Fibroblast of gingiva (primary cell): ENCODE measurements at places on chromosomes 1 and 21.
A peak's percentile ranks its signal among the peaks of the same experiment; 100 is the strongest.

DNA sequence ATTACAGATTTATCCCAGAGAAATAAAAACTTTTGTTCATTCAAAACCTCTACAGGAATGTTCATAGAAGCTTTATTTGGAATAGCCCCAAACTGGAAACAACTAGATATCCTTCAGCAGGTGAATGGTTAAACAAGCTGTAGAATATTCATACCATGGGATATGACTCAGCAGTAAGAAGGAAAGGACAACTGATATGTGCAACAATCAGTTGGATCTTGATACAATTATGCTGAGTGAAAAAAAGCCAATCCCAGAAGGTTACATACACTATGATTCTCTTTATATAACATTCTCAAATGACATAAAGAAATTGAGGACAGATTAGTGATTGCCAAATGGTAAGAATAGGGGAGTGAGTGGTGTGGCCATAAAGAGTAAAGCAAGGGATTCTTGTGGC is 376.7 kb downstream of the S1PR1 start:
- DNase-seq: no peak

DNA sequence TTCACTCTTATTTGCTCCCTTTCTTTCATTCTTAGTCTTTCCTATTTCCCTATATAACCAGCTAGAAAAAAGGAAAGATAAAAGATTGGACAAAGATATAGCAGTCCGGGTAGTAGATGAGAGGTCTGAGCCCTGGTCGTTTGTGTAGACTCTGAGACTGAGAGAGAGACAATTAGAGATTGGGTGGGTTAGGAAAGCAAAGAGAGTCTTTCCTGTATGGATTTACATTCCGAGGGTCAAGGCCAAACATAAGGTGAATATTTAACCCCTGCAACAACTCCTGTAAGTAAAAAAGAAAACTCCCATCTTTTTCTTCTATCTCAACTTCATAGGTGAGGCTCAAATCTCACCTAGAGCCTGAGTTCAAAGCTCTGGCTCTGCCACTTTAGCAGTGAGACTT is 218.0 kb upstream of the FGGY start:
- no peak for DNase-seq

DNA sequence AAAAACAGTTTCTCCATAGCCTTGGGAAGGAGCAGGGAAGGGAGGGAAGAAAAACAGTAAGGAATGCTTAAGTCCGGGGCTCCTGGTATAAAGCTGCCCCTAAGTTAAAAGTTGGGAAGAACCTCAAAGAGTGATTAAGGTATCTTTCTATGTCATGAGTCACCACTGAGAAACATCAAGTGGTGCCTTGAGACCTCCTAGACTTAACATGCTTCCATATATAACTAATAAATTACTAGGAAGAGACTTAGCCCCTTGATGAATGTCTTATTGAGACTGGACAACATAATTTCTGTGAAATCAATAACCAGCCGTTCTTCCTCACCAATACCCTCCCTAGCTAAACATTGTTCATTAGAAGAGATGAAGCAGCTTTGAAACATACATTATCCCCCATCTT is 121.8 kb upstream of the SLC44A3 start:
- no peak for DNase-seq

- no peak for DNase-seq
Measured at GRCh38 chr1:172670316-172670715, 11.4 kb downstream of the FASLG start.

DNA sequence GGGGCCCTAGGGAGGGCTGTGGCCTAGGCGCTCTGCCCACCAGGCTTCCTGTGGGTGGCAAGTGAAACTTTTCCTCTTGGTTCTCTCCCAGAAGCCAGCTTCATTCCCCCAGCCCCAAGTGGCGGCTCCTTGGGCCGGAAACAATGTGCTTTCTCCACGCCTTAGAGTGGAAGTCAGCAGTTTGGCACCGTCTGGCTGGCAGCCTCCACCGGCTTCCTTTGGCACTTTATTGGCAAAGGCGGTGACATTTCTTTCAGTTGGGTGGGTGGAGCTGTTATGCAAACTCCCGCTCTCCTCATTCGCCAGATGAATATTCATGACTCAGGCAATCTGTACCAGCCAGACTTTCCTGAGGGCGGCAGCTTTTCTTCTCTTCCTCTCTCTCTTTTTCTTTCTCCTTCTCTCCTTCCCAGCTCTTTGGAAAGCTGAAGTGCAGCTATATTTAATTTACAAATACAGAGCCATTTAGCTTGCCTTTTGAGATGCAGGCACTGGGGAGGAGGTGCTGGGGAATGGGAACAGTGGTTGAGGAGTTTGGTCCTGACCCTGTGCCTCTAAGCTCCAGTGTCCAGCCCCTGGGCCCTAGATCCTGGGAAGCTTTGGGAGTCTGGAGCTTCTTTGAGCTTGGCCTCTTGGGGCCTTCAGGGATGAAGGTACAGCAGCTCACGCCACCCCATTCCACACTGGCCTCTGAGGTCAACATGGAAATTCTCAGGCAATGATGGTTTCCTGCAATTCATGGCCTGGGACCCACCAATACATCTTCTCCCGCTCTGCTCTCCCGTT is 67.8 kb upstream of the POU3F1 start:
- peak; percentile 33 for DNase-seq

- DNase-seq: no peak
Measured at GRCh38 chr1:58857680-58858673, 74.1 kb upstream of the JUN start.

DNA sequence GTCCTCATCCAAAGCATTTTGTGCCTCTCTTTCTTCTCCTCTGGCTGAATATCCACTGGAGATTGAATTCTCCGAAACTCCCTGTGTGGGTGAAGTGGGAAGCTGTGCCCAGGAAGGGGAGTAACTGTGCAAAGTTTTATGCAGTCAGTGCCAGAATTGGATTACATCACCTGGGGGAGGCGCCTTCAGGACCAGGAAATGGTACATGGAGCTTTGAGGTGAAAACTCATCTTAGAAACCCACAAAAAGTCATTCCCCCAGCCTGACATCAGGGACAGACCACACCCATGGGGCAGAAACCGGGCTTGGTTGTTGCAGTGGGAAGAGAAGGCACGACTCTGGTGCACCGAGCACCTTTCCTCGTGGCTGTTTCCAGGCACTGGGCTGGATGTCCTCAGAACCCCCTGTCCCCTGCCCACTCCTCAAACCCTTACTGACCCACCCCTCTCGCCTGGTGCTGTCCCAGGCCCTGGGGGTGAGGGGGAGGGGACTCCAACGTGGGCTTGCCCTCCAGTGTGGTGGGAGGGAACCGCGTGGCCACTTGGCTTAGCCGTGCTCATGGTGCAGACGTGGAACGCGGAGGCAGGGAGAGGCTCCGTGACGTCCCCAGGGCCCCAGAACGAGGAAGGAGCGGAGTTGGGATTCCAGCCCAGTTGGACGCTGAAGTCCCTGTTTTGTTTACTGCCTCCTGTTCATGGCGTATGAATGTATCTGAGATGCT is 15.7 kb downstream of the TFF3 start:
- no peak for DNase-seq

GRCh38 chr1:14098294-14098913 is 398.4 kb downstream of the PRDM2 start:
- peak; percentile 45 for DNase-seq

DNA sequence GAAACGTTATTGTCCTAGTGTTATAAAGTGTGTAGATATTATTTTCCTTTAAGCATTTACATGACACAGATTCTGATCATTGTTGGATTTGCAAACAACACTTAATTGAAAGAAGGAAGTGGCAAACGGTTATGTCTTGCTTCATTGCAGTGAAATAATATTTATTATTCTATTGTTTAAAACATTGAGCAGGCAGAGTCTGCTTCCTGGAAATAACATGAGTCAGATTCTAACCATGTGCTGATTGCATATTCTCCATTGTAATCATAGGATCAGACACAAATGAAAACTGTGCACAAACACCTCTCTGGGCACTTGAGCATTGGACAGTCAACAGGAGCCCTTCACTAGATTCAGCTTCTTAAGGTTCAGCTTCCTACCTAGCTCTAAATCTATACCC is 46.8 kb upstream of the USP25 start:
- peak; percentile 48 for DNase-seq

- DNase-seq: no peak
Measured at GRCh38 chr1:162250004-162250730, 126.5 kb downstream of the SPATA46 start.

- DNase-seq: no peak
Measured at GRCh38 chr1:184340984-184341383, 45.8 kb upstream of the C1orf21 start.

DNA sequence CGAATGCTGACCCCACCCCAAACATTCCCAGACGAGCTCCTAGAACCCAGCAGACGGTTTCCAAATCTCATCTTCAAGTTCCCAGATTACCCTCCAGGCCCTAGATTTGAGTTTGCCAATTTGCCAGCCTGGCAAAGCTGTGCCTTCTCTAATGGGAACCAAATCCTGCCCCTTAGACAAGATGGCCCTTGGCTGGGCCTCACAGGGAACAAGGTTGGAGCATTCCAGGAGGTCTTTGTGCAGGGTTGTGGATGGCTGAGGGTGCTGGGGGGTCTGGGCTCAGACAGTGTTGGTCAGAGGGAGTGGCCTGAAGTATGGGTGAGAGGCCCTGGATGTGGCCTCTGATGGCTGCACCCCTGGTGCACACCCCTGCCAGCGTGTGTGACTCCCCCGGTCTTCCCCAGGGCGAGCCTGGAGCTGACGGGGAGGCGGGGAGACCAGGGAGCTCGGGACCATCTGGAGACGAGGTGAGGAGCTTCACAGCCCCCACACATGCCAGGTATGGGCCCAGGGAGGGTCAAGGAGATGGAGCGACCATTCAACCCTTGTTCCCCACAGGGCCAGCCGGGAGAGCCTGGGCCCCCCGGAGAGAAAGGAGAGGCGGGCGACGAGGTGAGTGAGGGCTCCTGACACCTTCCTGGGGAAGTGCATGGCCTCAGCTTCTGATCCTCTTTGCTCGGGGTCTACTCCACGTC is 10.2 kb downstream of the COL6A1 start:
- DNase-seq: no peak

GRCh38 chr1:48066936-48067335 is 69.8 kb upstream of the TRABD2B start:
- no peak for DNase-seq

GRCh38 chr1:191674626-191675179 is 483.6 kb upstream of the RGS18 start:
- no peak for DNase-seq

DNA sequence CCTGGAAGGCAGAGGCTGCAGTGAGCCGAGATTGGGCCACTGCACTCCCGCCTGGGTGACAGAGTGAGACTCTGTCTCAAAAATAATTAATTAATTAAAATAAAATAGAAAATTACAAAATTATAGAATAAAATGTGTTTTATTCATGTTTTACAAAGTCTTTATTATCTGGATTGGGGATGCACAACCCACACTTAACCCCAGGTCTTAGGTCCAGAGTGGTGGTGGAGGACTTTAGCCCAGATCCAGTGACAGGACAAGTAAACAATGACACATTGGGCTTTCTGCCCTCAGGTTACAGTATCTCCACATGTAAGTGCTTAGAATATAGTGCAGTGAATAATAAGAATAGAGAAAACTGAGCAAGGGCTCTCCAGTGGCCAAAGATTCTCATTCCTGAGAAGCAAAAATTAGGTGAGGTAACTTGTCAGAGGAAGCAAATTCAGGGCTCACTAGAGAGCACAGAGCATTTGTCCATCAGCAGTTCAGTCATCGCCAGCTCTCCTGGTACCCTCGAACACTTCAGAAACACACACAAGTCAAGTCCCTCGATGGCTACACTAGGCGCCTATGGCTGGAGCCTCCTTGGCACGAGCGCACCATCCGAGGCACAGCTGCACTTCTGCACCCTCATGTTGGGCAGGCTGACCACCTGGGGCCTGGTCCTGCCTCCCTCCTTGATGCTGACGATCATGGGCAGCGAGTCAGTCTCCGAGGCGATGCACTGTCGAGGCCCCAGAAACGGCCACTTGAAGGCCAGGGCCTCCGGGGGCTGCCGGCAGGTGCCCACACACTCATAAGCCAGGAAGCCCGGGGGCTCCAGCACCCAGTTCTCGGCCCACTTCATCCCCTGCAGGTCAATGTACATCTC is 2.6 kb downstream of the LEFTY1 start:
- DNase-seq: no peak

DNA sequence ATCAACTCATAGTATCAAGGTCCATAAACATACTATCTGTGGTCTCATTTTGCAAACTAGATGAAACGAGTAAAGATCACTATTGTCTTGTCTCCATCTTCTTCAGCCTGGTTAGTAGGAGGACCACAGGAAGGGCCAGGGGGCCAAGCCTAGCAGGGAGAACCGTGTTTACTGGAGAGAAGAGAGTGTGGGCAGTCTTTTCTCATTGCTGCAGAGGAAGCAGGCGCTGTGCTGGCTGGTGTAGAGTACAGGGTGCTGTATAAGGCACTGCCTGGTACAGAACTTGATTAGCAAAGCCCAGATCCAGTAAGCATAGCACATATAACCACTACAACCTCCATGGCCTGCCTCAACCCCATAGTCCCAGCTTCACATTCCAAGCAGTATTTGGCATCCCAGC is 10.0 kb upstream of the B4GALT3 start:
- no peak for DNase-seq

- DNase-seq: no peak
Measured at GRCh38 chr1:156648951-156649350, 7.0 kb downstream of the BCAN start.

DNA sequence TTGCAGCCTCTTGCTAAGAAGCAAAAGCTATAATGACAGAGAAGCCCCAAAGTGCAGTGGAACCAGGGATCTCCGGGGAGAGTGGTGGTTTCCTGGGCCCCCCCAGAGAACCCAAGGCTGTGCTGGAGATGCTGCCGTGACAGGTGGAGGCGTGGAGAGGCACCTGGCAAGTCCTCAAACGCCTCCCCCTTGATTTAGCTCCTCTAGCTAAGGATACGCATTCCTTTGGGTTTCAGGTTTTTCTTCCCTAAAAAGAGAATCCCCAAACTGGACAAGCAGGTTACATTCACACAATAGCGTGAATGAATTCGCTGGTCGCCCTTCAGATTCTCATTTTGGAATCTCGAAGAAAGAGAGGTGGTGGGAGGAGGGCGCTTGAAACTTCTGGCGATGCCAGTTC is 853 bp upstream of the ATP1A1 start:
- no peak for DNase-seq

DNA sequence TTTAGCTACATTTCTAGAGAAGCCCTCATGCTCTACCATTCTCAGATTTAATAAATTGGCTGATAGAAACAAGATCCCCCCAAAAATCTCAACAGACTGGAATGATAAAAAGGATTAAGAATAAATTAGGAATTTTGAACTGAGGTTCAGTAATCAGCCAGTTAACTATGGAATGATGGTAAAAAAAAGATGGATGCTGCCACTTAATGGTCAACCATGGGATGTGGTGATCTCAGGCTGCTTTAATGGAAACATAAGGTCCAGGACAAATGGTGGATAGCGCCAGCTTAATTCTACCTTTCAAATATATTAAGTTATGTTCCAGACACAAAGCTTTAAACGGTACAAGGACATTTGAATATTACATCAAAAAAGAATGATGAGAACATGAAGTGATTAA is 49.9 kb downstream of the CCN1 start:
- no peak for DNase-seq
